ENCODE measurements at places on chromosomes 2 and 18.

- DNase-seq = peak; percentile 36
Measured at GRCh38 chr2:126655500-126656430, at the start of gene GYPC. Gene GYPC (plus strand): TSS chr2:126656158. CDS start chr2:126656264, 106 bp downstream.

DNA sequence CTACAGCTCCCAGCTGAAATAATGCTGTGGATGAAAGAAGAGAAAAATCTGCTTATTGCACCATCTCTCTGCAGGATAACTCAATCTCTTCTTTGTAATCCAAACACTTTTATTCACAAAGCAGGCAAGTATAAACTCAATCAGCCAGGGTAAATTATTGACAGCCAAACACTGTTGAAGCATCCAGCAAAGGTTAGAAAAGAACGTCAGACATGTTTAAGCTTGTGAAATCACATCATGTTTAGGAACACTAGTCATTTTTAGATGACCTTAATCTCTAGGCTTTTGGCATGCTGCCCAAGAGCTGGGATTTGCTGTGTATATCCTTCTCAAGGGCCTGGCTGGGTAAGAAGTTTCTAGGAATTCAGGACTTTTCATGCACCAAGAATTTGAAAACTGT, 1148.1 kb upstream of the FANCL start:
- no peak for DNase-seq

- DNase-seq = no peak
Measured at GRCh38 chr18:31206071-31206470, 43.4 kb upstream of the DSC1 start.

GRCh38 chr2:18899725-18900124, 310.4 kb upstream of the NT5C1B start:
- no peak for DNase-seq

DNA sequence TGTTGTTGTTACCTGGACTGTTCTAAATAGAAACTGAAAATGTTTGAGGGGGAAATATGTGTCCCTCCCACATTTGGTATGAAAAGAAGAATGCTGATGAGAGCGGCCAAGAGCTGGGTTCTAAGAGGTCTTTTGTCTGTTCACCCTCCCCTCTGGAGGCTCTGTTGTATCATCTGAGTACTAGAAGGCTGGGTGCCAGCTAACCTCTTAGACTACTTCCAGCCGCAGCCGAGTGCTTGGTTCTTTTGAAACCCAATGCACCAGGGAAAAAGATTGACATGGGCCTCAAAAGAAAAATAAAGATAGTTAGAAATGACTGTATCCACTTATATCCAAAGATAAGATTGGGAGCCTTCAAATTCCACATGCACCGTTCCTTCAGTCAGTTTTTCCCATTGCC, 255.9 kb downstream of the TXNL1 start:
- no peak for DNase-seq

- DNase-seq = no peak
Measured at GRCh38 chr18:35770376-35771014, 189.0 kb downstream of the GALNT1 start.
